ENCODE measurements at places on chromosomes 2 and 18.

DNA sequence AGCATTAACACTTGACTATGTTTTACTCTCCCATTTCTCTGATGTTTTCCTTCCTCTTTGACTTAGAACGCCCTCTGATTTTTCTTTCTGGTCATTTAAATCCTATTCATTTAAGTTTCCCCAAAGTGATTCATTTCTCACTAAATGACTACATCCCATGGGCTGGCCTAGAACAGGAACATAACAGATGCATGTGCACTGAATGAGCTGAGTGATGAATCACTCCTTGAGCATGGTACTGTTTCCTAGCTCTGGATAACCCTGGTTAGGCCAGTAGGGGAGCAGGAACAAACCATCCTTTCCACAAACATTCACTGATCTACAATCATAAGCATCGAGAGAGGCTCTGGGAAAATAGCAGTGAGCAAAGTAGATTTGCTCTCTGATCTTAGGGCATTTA is 221.9 kb upstream of the SETBP1 start:
- no peak overlapping the region for H3K4me3 ChIP-seq
- H3K27ac ChIP-seq: no peak overlapping the region
- no peaks in the 10 kb centered on the region for H3K36me3 ChIP-seq
- H3K27me3 ChIP-seq: no peaks in the 10 kb centered on the region
- no peaks in the 10 kb centered on the region for H3K4me1 ChIP-seq
- no peak for DNase-seq

DNA sequence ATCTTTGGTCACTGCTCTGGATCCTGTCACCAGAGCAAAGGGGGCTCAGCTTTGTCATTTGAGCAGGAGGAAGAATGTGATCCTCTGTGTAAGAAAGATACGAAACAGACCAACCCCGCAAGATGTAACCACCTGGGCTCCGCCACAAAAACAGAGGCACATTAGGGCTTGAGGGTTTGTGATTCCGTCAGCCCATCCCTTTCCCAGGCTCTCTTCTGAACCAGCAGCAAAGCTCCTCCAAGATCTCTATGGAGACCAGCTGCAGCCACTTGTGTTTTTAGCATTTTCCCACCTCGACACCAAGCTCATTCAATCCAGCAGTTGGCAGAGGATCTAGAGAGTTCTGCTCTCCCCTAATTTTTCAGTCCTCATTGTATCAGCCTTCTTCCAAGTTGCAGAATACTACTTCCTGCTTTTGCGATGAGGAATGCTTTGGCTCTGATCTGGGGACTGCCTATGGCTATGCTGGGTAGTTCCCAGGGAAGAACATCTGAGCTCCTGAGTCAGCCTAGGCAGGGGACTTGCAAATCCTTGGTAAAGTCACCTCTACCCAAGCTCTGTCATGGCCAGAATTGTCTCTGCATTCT is 139.6 kb upstream of the RAB12 start:
- DNase-seq: no peak
- no peaks in the 10 kb centered on the region for H3K36me3 ChIP-seq
- H3K27ac ChIP-seq: no peak overlapping the region
- no peaks in the 10 kb centered on the region for H3K27me3 ChIP-seq

GRCh38 chr2:54047658-54048057 is 67.8 kb upstream of the ACYP2 start:
- H3K4me1 ChIP-seq: no peaks in the 10 kb centered on the region
- H3K27ac ChIP-seq: no peak overlapping the region
- no peaks in the 10 kb centered on the region for H3K36me3 ChIP-seq
- no peaks in the 10 kb centered on the region for H3K27me3 ChIP-seq
- no peak overlapping the region for H3K4me3 ChIP-seq

GRCh38 chr2:88003074-88003755 is 13.1 kb downstream of the RNU2-63P start:
- H3K4me1 ChIP-seq: no peaks in the 10 kb centered on the region
- H3K27me3 ChIP-seq: no peaks in the 10 kb centered on the region
- no peaks in the 10 kb centered on the region for H3K36me3 ChIP-seq
- H3K27ac ChIP-seq: no peak overlapping the region
- DNase-seq: no peak
- H3K4me3 ChIP-seq: no peak overlapping the region

DNA sequence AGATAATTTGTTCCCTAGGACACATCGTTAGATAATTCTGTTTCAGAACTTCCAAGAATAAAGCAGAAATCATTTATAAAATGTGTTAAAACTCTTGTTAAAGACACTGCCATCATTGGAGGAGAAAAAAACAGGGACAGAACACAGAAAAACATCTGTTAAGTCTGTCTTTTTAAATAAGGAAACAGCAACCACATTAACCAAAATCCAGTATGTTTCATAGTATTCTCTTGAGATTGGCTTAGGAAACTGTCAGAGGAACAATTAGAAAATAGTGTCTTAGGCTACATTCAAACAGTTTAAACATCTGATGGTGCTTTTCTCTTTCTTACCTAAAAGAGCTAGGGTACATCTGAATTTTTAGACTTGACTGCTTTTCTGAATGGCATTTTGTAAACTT is 81.6 kb downstream of the PMS1 start:
- H3K4me3 ChIP-seq: no peak overlapping the region
- H3K27me3 ChIP-seq: no peaks in the 10 kb centered on the region
- H3K27ac ChIP-seq: no peak overlapping the region
- H3K4me1 ChIP-seq: peaks cover 3% of the 10 kb centered on the region
- no peaks in the 10 kb centered on the region for H3K36me3 ChIP-seq
- DNase-seq: no peak

Data from pancreas (tissue), 10 donors.